ENCODE measurements at places on chromosomes 5 and 9.

DNA sequence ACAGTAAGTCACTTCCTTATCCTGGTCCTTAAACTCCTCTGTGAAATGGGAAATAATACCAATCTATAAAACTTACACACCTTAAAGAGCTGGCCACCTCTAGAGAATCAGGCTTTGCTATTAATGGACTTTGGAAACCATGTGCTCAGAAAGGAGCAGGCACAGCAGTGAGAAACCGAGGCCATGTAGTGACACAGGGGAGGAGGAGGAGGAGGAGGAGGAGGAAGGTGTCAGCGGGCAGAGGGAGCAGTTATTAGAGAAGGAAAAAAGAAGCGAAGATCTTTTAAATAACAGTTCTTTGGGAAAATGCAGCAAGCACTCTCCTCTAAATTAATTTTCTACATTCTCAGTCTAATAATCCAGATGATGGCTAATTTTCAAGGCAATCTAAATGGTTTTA, 38.0 kb downstream of the SUSD1 start:
- no peak for DNase-seq

DNA sequence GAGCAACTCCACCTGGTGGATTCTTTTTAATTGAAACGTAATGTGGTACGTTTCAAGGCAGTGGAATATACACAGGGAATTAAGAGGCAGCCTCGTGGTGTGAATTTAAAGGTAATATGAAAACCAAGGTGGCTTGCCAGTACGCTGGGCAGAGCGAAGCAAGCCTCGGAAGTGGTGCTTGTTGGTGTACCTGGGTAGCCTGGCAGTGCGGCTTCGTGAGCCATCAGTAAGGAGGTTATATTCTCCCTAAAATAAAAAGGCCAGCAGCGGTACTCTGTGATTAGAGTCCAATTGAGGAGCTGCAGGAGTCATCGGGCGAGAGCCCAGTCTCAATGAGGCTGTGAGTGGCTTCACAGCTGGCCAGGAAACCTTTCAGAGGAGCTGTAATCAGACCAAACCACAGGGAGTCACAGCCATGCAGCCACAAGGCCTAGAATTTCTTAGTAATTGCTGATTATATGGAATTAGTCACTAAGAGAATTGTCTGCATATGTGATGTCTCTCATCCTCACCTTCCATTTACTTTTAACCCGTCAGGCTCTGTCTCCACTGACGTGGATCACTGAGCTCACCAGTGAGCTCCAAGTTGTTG, 57.7 kb downstream of the DCP2 start:
- no peak for DNase-seq

GRCh38 chr5:106862450-106863193, 808.1 kb downstream of the EFNA5 start:
- DNase-seq = peak; percentile 46

DNA sequence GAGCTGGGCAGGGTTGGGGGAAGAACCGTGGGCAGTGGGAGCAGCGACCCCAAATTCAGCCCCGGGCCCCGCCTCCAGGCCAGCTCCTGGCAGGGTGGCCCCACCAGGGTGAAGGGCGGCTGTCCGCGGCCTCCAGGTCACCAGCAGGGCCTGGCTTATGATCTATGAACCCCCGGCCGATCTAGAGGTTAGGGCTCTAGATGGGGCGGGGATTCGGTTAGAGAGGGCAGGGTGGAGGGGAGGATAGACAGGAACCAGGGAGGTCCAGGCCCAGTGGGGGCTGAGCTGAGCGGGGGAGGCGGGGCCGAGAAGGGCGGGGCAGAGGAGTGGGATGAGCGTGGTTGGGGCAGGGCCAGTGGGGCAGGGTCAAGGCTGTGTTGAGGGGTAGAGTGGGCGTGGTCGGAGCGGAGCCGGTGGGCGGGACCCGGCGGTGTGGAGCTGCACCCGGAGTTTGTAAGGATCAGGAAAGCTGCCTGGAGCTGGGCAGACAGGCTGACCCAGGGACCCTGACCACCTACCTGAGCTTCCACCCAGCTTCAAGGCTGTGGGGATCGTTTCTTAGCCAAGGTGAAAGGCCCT, 29.3 kb upstream of the OBP2B start:
- no peak for DNase-seq

DNA sequence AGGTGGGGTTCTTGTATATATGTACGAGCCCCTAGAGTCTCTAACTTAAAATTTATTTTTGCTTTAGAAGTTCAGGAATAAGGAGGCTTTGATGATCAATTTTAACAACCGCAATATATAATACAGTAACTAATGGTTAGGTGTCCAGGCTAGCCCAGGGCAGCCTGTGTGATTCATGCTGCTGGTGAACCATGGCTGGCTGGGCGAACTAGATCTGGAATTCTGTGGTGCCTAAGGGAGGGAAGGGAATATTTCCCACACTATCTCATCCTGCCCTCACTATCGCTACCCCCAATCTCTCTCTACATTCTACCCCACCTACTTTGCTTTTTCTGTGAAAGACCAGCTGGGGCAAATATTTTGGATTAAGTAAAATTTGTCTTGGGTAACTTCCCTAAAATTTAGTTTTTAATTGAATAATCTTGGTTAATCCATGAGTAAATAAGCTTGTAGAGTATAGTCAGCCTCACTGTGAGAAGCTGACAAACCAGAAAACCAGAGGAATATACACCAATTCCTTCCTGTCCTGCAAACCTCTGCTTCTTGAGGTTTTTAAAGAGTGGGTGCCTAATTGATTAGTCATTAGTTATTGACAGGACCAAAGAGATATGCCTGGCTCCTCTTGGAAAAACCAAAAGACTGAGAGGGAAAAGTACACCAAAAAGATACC, 115.1 kb upstream of the CCDC152 start:
- no peak for DNase-seq

DNA sequence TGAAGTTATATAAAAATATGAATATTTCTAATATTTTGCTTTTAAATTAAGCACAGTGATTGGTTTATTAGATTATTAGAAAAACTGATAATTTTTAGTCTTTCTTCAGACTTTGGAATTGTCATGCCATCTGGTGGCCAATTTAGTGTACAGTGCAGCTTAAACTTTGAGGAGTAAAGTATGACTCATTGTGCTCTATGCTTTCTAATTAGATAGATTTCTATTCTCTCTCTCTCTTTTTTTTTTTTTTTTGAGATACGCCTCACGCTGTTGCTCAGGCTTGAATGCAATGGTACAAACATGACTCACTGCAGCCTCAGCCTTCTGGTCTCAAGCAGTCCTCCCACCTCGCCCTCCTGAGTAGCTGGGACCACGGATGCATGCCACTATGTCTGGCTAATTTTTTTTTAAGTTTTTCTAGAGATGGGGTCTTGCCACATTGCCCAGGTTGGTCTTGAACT, 42.1 kb upstream of the GPR21 start:
- peak; percentile 1 for DNase-seq

- DNase-seq = no peak
These were observed 72.5 kb upstream of the SAP30L start for GRCh38 chr5:154373326-154373725.

DNA sequence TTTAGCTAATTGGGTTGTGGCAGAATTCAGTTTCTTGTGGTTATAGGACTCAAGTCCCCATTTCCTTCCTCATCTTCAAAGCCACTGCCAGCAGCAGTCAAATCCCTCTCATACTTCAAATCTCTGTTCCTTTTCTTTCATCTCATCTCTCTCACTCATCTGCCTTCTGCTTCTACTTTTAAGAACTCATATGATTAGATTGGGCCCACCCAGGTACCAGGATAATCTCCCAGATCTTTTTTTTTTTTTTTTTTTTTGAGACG, 8.0 kb upstream of the REEP5 start:
- DNase-seq = no peak

GRCh38 chr5:121628783-121629182, 222.9 kb upstream of the FTMT start:
- DNase-seq = no peak

GRCh38 chr5:19058216-19058615, 929.8 kb downstream of the CDH18 start:
- DNase-seq = no peak

DNA sequence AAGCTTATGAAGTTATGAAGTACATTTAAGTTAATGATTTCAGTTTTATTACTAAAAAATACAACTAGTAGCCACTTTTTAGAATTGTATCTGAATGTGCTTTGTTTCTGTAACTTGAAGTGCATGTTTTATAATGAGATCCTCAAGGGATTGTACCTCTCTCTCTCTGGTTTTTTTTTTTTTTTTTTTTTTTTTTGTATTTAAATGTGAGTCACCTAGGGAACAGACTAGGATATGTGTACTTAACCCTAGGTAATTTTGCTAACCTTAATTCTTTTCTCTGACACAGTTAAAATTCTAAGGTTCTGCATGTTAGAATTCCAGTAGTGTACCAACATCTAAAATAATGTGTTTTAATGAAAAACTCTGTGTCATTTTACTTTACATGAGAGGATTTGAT, 59.5 kb downstream of the CDC42SE2 start:
- DNase-seq = no peak

GRCh38 chr5:36739751-36740221, 133.4 kb downstream of the SLC1A3 start:
- no peak for DNase-seq

DNA sequence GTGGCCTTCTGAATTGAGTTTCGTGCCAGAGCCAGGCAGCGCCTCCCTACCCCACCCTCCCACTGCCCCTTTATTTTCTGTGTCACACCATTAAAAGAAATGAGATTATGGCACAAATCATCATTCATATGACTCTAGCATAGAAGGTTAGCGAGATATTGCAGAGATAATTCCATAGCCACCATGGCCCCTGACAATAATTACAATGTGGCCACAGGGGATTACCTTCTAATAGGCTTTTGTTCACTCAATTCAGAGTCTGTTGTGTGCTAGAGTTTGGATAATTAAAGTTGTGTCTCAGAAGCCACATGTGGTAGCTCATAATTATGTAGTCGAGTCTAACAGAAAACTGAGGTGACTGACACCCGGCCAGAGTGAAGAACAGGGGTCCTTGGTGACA, 428.1 kb downstream of the ARHGEF28 start:
- no peak for DNase-seq

GRCh38 chr5:80706835-80707447, 52.2 kb upstream of the DHFR start:
- DNase-seq = no peak

GRCh38 chr5:173324115-173325001, 3.9 kb downstream of the STC2 start:
- DNase-seq = peak; percentile 79

DNA sequence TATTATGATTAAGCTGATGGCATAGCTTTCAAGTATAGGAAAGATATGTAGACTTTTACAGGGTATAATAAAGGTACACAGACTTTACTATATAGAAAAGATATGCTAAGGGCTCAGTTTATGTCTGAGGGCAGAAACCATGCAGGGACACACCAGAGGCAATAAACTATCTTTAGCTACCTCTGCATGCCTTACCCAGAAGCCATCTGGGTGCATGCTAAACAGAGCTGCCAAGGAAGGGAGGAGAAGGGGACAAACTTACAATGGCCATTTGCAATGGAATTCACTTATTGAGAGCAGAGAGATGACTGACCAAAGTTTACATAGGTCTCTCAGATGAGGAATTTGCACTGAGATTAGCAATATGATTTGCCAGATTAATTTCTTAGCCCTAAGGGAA, 143.1 kb upstream of the NR4A3 start:
- no peak for DNase-seq

DNA sequence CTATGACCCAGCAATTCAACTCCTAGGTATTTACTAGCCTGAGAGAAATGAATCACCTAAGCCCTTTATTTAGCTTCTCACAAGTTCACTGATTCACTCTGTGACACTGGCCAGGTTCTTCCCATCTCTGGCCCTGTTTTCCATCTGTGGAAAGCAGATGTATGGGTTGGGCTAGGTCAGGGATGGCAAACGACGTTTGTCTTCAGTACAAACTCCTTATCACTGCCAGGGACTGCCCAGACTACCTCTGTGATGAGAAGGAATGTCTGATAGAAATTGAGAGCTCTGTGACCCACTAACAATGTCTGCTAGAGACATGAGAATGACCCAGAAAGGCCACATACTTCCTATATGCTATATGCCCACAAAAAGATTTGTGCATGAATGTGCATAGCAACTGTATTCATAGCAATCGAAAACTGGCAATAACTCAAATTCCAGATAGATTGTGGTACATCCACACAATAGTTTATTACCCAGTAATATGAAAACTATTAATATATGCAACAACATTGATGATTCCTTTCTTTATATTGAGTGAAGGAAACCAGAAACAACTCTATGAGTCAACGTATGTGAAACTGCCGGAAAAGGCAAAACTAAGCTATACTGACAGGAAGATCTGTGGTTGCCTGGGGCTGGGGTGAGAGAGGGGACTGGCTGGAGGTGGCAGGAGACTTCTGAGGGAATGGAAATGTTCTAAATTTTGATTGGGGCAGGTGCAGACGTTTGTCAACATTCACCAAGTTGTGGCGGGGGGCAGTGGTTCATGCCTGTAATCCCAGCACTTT, 32.0 kb upstream of the ADAM19 start:
- DNase-seq = no peak

DNA sequence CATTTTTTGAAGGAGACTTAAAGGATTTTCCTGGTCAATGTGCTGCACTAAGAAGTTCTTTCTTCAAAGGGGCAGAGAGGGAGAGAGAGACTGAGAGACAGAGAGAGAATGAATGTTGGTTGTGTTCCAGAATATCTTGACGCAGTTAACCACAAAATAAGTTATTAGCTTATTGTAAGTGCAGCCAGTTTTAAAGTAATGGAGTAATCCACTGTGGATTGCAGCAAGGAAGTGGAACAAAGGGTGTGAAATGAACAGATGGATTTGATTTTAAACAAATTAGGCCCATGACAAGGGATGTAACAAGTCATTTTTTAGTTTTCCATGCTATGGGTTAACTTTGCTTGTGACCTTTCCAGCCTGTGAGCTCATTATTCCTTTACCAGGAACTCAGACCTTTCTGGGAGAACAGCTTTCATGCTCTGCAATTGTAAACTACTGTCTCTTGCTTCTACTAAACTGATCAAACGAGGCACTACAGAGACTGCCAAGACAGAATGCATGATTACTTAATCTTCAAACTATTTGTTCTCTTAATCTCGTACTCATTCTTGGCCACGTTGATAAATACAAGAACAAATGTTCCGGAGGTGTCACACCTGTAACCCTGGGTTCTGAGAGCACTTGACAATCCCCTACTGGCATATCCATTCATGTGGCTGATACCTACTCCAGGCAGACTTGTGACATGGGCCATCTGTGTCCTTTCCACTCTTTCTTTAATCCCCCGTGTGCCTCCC, 131.1 kb downstream of the TLE1 start:
- no peak for DNase-seq

GRCh38 chr9:69975681-69976080, 68.0 kb upstream of the MAMDC2 start:
- no peak for DNase-seq

DNA sequence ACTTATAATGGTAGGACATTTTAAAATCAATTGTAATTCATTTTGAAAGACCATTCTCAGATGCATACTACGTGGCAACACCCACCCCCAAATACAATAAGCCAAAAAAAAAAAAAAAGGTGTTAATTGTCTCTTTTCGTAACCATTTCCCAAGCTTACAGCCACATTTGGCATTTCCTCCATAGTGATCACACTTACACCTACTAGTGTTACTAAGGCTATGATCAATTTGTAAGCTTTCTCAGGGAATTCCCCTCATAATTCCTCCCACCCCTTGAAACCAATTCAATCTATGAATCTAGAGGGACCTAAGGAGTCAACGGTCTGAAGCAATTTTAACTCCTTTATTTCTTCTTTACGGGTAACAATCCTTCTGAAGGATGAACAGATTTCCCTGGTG, 40.1 kb downstream of the NR2F1 start:
- no peak for DNase-seq
